ENCODE measurements at places on chromosomes 5 and 9.
A peak's percentile ranks its signal among the peaks of the same experiment; 100 is the strongest.

- no peak for DNase-seq
These were observed 426.5 kb downstream of the CTNND2 start for GRCh38 chr5:11477786-11478185.

GRCh38 chr5:96064877-96065276 lies 103.2 kb upstream of the ELL2 start:
- DNase-seq = no peak

DNA sequence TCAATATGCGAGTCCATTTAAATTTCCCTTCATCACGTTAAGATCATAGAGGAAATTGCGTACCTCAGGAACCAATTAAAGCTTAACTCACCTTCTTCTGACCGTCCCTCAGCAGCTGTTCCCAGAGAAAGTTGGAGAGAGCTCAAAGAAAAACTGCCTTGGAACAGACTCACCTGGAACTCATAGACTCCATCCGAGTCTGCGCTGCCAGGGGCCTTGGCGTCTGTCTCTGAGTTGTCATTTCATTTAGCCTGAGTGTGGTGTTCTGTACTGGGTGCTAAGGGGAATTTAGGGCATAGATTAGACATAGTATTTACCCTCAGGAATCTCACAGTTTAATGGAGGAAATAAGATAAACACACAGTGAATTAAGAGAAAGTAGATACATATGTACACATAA lies 892.7 kb downstream of the TLE1 start:
- DNase-seq = no peak

- no peak for DNase-seq
These were observed 261.8 kb downstream of the MCTP1 start for GRCh38 chr5:95022967-95023695.

- DNase-seq = no peak
These were observed 82.7 kb upstream of the OLFM1 start for GRCh38 chr9:135004772-135005171.

DNA sequence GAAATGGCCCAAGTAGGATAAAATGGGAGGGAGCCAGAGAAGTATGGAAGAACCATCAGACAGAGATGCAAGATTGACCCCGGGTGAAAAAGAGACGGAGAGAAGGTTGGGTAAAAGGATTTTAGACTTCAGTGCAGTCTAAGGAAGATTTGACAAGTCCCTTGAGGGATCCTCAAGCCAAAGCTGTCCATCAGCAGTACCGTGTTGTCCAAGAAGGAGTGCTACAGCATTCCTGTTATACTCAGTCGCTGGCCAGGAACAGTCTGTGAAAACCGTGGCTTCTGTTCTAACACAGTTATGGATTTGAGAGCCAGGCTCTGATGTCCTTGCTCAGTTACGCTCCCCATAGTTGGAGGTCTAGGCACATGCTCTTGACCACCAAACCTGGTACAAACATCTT lies 383.9 kb upstream of the DAB2 start:
- DNase-seq = no peak

GRCh38 chr9:133839822-133840329 lies 101.7 kb upstream of the SARDH start:
- DNase-seq = no peak

DNA sequence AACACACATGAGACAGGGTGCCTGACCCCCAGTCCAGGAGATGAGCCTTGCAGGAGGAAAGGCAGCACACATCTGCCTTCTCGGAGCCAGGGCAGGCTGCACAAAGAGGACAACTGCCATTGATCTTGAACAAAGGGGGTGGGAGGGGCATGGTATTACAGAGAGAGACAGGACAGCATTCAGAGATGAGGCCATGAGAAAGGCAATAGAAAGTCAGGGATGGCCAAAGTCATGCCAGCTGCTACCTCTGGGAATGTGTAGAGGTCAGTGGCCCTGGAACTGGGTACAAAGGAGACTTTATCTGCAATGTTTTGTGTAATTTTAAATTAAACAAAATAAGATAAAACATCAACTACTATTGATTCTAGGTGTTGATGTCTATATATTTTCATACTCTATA lies 43.2 kb downstream of the WDR36 start:
- DNase-seq = no peak

DNA sequence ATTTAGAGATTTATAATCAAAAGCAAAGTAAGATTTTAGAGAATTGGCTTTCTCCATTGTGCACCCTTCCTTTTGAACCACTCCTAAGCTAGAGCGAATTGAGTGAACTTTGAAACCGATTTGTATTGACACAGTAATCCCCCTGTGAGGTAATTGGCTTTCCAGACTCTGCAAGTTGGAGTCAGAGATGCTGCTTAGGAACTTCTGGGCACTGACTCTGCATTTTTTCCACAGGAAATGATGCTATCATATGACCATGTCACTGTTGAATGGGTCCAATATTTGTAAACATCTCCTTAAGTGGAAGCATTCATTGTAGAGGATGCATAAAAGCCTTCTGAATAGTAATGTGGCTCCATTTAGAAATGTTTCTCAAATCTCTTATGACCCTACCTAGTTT lies 394.4 kb upstream of the ZNF608 start:
- no peak for DNase-seq

DNA sequence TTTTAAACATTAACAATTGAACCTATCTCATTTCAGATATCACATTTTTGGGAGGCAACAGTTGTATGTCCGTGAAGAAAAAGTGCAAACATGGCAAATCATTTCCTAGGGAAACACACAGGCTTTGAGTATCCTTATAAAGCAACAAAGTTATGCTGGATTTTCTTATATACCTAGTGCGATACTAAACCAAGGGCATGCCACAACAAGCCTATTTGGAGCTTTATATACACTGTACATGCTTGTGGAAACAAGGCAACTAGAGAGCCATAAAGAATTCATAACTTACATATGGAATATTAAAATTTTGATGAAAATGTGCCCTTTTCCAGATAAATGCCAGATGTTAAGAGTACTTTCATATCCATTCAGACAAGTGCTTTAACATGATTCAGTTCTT lies 191.4 kb downstream of the DCP2 start:
- no peak for DNase-seq

- DNase-seq = no peak
These were observed 1013.6 kb downstream of the CDH9 start for GRCh38 chr5:26024774-26025173.

GRCh38 chr5:173806270-173807035 lies 81.7 kb upstream of the CPEB4 start:
- no peak for DNase-seq

DNA sequence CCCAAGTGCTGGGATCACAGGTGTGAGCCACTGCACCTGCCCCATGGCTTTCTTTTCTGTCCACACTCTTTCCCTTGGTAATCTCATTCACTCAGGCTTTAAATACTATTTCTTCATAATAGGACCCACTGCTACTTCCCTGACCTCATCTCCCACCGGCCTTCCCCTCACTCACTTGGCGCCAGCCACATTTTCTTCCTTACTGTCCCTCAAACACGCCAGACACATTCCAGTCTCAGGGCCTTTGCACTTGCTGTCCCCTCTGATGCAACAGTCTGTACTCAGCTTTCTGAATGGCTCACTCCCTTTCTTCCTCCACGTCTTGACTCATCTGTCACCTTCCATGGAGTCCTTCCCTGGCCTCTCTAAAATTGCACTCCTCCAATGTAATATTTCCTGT lies 111.1 kb upstream of the MVB12B start:
- no peak for DNase-seq

DNA sequence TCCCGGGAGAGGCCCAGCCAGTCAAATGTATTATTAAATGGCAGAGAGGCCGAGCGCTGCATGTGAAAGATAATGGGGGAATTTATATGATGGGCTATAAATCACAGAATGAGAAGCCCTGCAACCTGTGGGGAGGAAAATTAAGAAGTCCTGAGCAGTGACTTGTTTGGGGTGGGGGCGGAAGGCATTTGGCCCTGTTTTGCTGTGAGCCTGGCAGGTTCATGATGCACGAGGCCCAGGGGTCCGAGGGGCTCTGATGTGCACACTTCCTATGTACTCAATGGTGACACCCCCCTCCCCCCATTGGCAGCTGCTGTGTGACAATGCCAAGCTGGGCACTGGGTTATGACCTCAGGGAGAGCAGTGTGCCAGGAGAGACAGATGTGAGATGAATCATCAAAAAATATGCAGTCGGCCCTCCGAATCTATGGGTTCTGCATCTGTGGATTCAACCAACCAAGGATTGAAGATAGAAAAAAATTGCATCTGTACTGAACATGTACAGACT lies 13.7 kb upstream of the DAB2IP start:
- DNase-seq = no peak

GRCh38 chr5:33400675-33401074 lies 40.1 kb upstream of the TARS1 start:
- DNase-seq = no peak

DNA sequence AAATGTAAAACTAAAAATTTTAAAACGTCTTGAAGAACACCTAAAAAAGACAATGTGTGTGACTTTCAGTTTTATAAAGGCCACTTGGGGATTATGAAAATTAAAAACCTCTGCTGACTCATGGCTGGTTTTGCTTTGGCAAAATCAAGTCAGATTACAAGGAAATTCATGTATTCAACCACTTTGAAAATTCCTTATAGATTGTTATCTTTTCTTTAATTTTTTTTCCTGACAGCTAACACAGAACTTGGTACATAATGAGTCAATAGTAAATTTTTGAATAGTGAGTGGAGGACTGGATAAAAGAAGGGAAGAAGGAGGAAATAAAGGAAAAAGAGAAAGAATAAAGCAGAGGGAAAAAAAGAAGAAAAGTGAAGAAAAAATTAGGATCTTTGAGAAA lies 1774.7 kb upstream of the ACO1 start:
- DNase-seq = no peak

GRCh38 chr5:73624888-73625287 lies 1.1 kb upstream of the ARHGEF28 start:
- no peak for DNase-seq

DNA sequence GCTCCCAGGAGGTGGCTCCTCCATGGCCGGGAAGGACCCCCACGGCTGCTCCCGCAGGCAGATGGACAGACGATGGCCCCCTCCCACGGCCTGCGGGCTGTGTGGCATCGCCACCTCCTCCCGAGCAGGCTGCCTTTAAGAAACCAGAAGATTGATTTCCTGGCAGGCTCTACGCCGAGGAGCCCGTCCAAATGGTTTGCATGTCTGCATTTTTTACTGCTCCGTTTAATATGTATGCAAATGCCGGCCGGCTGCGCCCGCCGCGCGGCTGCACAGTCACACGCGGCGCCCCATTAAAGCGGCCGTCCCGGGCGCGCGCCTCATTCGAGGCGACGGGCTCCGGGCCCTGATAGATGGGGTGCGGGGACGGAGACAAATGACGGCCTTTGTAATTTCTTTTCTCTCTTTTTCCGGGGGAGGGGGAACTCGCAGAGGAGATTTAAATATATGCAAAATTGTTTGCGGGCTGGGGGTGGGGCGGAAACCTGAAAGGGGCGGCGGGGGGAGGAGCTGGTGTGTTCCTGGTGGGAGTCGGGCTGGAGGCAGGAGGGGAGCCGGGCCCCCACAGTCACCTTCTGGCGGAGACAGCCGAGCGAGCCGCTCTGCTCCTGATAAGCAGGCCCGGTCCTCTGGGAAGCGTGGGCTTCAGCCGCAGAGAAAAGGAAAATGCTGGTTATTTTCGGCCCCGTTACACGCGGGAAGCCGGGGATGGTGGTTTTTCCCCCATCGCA lies 158.7 kb upstream of the IER5L start:
- peak; percentile 28 for DNase-seq

DNA sequence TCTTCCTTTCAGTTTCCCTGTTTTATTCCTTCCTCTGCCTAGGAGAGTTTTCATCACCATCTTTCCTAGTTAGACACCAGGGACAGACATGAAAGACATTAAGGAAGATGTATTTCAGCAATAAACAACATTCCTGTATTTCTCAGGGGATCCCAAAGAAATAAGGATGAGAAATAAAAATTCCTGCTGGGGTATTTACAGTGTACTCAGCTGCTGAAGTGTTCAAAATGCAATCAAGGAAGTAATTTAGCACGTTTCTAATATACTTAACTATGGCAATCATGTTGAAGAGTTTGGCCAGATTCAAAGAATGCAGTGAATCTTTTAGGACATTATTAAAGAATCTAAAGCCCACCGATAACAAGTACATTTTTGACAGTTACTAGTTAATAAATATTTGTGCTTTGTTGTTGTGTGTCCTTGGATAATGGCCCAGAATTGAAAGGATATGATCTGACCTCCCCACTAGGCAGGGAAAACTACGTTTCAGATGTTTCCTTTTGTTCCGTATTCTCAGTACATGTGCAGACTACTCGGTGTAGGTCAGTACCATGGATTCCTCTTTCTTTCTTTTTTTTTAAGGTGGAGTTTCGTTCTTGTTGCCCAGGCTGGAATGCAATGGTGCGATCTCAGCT lies 46.8 kb downstream of the INIP start:
- DNase-seq = no peak

- DNase-seq = no peak
These were observed 18.5 kb upstream of the NTNG2 start for GRCh38 chr9:132143359-132143758.

GRCh38 chr9:96442491-96442890 lies 7.5 kb upstream of the HABP4 start:
- DNase-seq = no peak

DNA sequence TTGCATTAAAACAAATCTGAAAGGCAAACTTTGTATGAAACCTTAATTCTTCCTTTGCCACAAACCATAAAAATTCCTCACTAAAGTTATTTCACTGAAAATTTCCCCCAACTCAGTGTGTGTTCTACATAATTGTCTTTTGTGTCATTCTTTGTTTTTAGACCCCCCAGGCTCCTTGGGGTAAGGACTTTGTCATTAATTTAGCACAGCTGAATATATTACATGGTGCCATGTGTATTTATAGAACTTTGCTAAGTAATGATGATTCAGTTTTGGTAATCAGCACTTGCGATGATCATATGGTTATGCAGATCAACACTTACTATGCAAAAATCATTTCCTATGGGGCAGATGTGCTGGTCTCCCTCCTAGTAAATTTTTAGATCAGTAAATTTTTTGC lies 712.1 kb upstream of the MEF2C start:
- no peak for DNase-seq

GRCh38 chr5:107476783-107477182 lies 194.0 kb downstream of the EFNA5 start:
- peak; percentile 73 for DNase-seq

DNA sequence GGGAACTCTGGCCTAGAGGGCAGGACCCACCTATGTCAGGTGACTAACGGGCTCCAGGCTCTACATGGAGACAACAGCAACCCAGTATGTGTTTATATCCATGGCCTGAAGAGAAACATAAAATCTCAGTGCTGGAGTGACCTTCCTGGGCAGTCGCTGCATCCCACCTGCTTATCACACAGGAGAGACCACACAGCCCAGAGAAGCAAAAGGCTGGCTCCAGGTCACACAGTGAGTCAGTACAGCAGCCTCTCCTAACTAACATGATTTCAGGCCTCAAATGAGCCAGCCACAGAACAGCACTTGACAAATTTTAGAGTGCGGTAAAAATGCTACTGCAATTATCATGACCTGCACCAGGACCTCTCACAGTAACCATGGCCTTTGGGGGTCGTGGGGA lies 54.0 kb upstream of the TGFBR1 start:
- no peak for DNase-seq

GRCh38 chr5:160485364-160485969 lies 63.8 kb downstream of the PTTG1 start:
- DNase-seq = no peak

- DNase-seq = no peak
These were observed 36.7 kb upstream of the TIFAB start for GRCh38 chr5:135488727-135489465.

GRCh38 chr5:128201065-128201926 lies 117.7 kb downstream of the SLC12A2 start:
- DNase-seq = peak; percentile 80
